DND-41 (cell line): ENCODE measurements at places on chromosomes 4 and X.

GRCh38 chr4:7803371-7803770 is 136.3 kb downstream of the AFAP1 start:
- no peak for DNase-seq

DNA sequence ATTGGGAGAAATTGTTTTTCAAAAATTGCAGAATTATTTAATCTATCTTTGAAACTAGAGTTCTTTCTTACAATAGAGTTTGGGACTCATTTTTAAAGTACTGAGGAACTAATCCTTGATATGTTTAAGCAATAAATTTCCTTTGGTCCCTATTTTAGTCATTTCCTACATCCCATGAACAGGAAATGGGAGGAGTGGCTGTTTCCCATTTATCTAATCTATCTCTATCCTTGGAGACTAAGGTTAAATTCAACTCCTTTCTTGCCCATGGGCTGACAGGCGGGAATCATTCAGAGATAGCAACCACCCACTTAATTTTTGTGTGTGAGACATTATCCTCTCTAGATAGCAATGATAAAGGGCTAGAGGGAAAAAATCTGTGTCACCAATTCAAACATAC is 131.6 kb upstream of the EMCN start:
- no peak for DNase-seq

DNA sequence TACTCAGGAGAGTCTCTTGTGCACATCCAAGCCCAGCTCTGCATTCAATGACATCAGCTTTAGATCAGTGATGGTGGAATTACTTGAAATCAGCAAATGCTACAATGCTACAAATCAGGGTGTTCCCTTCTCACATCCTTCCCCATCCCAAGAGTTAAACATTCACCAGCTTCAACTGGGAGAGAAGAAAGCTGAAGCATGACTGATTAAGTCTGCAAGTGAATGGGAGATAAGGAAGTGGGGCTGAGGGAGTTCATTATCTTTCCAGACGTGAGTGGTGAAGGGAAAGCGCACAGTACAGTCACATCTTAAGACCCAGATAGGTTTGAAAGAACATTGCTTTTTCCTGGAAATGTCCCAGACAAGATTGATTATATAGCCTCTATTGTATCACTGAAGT is 26.2 kb upstream of the MAP9 start:
- no peak for DNase-seq

DNA sequence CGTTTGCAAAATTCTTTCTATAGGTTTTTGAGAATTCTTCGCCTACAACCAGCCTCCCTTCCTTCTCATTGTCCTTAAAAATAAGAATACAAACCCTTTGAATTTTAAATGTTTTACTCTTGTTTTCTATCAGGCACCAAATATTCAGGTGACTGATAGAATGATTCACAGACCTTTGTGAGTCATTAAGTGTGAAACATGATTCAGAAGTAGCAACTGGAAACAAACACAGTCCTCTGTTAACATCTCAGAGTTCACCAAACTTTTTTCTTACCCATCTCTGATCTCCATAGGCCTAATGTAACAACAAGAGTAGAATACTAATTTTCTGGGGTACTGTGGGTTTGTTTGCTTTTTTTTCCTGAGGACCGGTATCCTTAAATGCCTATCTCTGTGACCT is 63.4 kb upstream of the MAB21L2 start:
- no peak for DNase-seq

DNA sequence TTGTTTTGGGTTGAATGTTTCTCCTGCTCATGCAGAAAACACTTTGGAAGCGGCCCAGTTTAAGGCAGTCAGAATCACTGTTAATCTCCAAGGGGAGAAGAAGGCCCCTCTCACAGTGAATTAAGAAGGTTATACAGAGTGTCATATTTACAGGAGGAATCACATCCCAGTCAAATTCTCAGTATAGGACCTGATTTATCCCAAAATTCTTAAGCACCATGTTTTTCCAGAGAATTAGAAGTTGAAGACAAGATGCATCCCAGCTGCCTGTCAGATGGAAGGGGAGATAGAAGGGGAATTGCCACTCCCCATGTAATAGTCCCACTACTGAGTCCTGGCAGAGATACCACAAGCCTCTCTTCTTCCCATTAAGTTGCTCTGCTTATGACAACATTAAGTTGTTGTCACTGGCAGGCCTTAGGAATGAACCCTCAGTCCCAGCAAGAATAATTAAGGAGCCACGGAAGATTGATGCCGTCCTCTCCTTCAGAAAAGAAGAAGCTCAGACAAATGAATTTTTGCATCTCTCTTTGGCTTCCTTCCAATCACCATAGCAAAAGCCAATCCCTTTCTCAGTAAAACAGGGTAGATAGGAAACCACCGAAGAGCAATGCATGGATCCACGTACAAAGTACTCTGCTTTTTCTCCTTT is 138.4 kb downstream of the LDB2 start:
- no peak for DNase-seq

DNA sequence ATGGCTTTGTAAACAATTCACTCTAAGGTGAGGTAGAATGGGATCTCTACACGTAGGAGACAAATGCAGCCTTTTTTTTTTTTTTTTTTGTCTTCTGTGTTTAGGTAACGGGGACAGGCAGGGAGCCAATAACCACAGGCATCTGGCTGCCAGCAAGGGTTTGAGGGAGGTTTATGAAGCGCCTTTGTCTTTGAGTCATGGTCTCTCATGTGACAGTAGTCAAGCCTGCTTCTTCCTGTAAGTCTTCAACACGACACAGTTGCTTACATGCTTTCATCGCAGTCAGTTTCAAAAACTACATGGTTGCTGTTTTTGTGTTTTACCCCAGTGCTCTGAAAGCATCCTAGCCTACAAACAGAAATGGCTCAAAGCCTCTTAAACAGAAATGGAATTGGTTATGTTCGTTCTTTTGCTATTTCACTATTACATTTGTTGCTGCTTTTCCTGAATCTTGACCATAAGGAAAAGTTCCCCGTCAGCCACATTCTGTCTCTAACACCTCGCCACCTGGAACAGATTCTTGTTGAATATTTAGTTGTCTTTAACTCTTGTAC is 127.8 kb upstream of the METTL14 start:
- peak; percentile 44 for DNase-seq

GRCh38 chrX:27751976-27752375 is 55.8 kb upstream of the MAGEB10 start:
- DNase-seq: peak; percentile 49

DNA sequence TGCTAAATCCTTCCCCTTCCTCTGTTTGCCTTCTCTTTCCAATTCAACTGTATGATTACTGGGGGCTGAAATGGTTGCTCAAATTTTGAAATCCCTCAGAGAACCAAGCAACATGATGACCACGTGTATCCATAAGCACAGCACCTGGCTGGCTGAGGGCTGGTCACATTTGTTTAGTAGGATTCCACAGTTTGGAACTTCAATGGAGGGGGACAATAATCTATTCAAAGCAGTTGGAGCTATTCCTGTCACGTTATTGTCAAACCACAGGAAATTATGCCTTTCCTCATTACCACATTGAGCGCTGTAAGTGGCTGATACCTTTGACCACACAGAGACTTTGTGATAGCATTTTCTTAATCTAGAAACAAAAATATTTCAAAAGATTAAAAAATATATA is 7.0 kb downstream of the TMSB4X start:
- DNase-seq: no peak

GRCh38 chrX:3717742-3718420 is 4.4 kb upstream of the PRKX start:
- DNase-seq: no peak

DNA sequence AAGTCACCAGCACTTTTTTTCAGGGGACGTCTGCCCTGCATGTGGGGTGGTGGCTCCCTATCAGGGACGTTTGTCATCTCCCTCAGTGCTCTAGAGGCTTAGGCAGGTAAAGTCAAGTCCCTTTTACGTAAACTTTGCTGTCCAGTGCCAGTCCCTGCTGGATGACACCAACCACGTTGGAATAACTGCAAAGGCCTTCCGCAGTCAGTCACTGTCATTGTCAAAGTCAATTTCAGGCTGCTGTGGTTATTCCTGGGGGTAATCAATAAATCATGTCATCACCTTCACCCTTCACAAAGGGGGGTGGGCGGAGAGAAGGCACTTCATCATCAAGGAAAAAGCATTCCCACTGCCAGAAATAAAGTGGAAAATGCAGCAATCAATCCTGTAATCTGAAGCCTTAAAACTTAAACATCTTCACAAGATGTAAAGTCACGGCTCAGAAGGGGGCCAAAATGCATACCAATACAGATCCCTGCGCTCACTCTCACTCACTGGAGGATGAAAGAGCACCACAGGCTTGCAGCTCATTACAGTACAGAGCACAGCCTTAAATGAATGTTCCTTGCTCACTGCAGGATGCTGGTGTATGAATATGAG is 56.2 kb downstream of the CLDN22 start:
- no peak for DNase-seq

DNA sequence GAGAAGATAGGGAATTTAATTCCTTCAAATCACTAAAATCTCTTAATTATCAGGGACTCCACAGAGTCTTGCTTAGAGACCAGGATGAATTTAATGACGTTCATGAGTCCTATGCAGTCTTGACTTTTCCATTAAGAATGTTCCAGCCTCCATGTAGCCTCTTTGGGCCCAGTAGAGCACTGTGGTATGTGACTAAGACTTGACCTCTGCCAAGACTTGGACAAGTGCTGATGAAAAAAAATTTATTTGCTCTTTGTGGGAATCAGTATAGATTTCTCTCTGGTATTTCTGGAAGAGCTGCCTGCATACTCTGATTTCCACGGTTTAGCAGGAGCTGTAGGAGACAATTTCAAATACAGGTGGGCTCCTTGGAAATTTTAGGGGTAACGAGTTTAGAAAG is 40.6 kb downstream of the CHRDL1 start:
- DNase-seq: no peak

- no peak for DNase-seq
Observed at GRCh38 chrX:17584248-17584681, 153.0 kb upstream of the SCML1 start.

DNA sequence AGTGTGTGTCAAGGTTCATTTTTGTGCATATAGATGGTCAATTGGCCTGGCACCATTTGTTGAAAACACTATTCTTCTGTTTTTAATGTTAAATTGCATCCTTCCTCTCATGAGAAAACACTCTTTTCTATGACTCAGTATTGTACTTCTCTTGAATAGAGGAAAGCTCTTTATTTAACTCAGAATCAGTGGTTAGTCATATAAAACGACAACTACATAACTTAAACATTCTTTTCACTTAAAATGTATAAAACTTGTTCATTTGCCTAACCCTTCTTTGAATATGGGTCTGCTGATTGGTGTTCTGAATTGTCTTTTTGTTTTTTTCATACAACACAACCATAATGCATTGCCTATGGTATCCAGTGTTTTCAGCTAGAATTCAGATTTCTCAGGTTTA is 17.2 kb upstream of the MRPL1 start:
- no peak for DNase-seq

DNA sequence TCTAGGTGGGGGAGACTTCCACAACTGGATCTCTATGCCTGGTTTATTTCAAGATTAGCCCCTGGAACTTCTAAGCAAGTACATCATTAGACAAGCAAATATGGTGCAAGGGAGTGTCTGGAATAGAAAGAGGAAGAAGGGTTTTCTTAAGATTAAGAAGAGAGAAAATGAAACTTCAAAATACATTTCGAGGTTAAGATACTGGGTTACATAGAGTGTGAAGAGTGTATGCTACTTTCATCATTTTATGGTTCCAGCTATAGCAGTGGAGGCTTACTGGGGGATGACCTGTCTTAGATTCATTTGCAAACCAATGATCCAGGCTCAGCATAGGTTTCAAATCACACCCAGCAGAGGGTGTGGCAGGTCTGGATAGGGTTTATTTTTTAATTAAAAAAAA is 144.4 kb upstream of the GATB start:
- no peak for DNase-seq

- DNase-seq: no peak
Observed at GRCh38 chr4:120874792-120875774, 47.4 kb downstream of the PRDM5 start.

- no peak for DNase-seq
Observed at GRCh38 chr4:62914758-62915157, 1494.5 kb downstream of the TECRL start.

- DNase-seq: no peak
Observed at GRCh38 chrX:137118136-137118535, 84.3 kb upstream of the GPR101 start.

GRCh38 chr4:7654550-7655445 is 220.1 kb upstream of the PSAPL1 start:
- no peak for DNase-seq

DNA sequence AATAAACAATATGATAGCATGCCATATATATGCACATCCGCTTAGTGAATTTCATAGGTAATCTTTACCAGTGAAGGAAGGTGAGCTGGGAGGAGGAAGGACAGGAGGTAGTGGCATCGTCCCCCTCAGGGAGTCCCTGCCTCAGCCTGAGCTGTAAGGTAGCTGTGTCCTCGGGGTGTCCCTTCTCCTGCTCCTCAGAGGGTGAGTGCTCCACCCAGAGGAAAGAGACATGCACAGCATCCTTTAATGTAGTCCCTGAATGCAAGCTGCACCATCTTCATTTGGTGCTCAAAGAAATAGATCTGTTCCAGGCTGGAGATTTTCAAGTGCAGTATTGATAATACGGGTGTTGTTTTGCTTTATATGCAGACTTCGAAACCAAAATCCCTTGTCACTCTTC is 330.4 kb upstream of the SFRP2 start:
- no peak for DNase-seq

DNA sequence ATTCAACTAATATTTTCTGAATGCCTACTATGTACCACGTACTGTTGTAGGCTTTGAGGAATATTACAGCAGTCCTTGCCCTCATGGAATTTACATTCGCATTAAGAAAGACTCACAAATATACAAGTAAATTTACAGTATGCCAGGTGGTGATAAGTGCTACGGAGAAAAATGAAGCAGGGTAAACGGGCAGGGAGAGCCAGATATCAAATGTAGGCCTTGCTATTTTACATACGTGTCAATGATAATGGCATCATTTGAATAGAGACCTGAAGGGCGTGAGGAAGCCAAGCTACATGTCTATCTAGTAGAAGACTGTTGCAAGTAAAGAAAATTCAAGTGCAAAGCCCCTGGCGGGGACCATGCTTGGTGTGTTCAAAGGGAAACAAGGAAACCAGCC is 65.2 kb downstream of the AMMECR1 start:
- DNase-seq: no peak

- DNase-seq: no peak
Observed at GRCh38 chr4:162891788-162892707, 274.6 kb downstream of the NAF1 start.

DNA sequence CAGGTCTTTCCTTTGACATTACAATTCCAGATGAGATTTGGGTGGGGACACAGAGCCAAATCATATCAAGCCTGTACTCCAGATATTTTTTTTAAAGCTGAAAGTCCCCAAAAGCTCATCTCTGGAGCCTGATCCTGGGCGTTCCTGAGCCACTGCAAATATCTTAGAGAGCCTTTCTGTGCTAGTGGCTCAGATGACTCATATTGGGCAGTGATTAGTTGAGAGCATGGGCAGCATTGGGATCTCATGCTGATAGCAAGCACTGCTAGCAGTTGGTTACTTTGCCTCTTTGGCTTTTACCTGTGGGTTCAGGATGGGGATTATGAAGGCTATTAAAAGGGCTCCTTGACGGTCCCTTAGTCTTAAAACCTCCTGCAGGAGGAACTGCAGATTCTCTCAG is 51.4 kb upstream of the SCRG1 start:
- DNase-seq: no peak
